Natural killer cell treated with Interleukin-12 subunit alpha and Interleukin-12 subunit beta and Interleukin-15 and Interleukin-18, amount 100 ng/mL, for 72 hours (primary cell): ENCODE measurements at places on chromosomes 2 and 18.

DNA sequence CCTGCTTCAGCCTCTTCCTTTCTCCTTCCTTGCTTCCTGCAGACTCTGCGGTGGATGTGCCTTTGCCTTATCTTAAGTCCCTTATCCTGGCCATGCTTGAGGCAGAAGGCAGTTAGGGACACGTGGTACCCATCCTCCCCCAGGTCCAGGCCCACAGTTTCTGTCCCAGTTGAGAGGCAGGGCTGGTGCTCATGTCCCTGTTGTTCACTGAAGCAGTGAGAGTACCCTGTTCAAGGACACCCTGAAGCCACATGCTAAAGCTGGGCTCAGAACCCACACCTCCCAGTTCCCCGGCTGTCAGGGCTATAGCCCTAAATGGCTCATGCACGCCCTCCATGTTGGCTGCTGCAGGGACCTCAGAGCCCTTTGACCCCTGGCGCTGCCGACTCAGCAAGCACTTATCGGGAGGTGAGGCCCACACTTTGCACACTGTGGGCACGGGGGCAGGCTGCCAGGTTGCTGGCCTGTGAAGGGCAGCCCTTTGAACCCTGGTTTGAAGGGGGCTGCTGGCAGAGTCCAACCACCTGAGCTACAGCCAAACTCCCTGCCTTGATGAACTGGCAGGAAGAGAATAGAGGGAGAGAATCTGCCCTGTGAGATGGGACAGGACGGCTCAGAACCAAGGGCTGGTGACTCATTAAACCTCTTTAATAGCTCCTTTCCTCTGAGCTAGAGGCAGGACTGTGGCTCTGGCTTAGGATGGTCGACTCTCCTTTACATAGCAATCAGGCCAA is 6.3 kb downstream of the KHK start:
- no peak for DNase-seq

DNA sequence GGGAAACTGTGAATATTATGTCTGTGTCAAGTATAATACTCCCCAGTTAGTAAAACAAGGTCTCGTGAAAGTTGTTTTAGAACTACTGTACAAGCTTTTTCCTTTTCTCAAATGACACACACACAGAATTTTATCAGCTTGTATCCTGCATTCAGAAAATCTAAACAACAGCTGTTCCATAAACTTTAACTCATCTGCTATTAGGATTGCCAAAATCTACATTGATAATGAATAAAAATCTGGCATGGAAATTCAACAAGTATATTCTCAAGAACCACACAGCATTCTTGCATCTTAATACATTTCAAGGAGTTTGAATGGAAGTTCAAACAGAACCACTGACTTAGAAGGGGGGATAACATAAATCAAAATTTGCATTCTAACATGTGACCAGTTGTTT is 151.2 kb downstream of the SLC39A10 start:
- DNase-seq = no peak

DNA sequence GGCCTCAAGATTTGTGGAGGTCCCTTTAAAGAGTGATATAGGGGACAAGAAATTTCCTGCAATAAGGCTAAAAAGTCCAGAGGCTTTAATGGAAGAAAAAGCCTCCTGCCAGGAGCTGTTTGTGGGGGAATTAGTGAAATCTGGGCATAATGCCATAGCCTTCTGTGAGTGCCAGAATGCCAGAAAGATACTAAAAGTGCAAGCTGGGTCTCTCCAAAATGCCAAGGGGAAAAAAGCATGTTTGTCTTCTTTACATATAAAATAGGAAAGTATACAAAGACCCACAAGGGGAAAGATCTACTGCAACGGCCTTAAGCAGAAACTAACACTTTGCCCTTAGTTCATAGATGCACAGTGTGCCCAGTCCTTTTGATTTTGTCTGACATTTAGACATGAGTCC is 647.7 kb upstream of the ZNF804A start:
- DNase-seq = no peak

GRCh38 chr2:53353135-53354114 is 414.2 kb upstream of the CHAC2 start:
- DNase-seq = no peak

GRCh38 chr18:41906528-41907146 is 48.4 kb upstream of the PIK3C3 start:
- DNase-seq = no peak
